Stimulated activated CD8-positive, alpha-beta memory T cell treated with anti-CD3 and anti-CD28 coated beads, Interleukin-2, amount 100 ng/mL, for 48 hours (primary cell): ENCODE measurements at places on chromosomes 12 and 14.

DNA sequence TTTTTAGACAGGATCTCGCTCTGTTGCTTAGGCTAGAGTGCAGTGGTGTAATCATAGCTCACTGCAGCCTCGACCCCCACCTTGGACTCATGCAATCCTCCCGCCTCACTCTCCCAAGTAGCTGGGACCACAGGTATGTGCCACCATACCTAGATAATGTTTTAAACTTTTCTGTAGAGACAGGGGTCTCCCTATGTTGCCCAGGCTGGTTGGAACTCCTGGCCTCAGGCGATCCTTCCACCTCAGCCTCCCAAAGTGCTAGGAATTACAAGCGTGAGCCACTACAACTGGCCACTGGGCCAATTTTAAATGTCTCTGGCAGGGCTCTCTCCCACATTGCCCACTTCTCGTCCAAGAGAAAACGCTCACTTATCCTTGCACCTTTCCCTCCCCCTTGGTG lies 66.5 kb upstream of the DACT1 start:
- no peak for DNase-seq

DNA sequence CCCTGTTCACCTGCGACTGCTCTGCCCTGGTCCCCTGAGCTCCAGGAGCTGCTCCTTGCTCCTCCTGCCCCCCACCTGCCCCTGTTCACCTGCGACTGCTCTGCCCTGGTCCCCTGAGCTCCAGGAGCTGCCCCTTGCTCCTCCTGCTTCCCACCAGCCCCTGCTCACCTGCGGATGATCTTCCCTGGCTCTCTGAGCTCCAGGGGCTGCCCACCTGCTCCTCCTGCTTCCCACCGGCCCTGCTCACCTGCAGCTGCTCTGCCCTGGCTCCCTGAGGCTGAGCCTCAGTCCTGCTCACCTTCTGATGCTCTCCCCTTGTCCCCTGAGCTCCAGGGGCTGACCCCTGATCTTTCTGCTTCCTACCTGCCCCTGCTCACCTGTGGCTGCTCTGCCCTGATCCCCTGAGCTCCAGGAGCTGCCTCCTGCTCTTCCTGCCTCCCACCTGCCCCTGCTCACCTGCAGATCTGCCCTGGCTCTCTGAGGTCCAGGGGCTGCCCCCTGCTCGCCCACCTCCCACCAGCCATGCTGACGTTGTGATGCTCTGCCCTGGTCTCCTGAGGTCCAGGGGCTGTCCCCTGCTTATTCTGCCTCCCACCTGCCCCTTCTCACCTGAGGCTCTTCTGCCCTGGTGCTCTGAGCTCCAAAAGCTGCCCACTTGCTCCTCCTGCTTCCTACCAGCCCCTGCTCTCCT lies 219.2 kb downstream of the TMEM121 start:
- DNase-seq = no peak

- DNase-seq = no peak
These were observed 565 bp downstream of the SPRYD3 start for GRCh38 chr12:53078425-53079225.

- no peak for DNase-seq
These were observed 31.1 kb downstream of the SYNE3 start for GRCh38 chr14:95485222-95485819.

DNA sequence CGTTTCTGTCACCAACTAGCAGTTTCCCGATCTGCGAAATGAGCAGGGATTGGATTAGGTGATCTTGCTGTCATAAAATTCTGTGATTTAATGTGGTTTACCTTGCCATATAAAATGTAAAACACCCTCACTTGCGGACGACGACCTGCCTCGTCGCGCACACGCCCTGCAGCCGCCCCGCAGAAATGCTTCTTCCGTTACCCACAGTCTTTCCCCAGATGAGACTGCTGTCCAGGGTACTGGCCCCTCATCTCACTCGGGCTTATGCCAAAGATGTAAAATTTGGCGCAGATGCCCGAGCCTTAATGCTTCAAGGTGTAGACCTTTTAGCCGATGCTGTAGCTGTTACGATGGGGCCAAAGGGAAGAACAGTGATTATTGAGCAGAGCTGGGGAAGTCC lies 17.7 kb upstream of the FOXJ2 start:
- no peak for DNase-seq

DNA sequence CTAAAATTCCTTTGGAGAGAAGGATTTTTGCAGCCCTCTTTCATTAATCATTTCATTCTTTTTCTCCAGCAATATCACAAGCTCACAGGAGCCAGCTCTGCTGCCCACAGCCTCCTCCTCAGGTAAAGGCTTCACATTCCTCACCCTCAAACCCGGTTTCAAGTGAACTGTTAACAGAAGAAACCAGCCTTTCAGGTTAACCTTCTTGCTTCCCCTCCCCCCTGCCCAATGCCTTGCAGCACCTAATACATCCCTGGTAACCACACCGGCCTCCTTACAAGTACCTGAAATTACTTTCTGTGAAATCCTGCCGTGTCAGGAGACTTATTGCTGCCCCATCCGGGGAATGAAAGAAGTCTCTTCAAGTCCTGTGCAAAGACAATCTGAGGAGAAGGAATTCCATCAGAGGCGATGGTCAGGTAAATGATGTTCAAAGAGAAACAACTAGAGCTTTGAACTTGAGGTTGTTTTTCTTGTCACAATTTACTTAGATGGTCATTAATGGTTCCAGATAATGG lies 111.2 kb downstream of the MYRFL start:
- no peak for DNase-seq

DNA sequence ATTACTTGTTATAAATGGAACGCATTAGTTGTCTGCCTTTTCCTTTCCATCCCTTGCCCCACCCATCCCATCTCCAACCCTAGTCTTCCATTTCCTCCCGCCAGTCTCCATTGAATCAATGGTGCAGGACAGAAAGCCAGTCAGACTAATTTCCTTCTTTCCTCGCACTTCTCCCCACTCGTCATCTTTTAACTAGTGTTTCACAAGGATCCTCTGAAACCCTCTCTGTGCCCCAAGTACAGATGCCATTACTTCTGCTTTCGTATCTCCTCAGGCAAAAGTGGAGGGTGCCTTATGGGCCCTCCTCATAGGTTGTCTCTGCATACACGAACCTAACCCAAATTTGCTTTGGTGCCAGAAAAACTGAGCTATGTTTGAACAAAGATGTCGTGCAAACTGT lies 4.2 kb downstream of the DAZAP2 start:
- no peak for DNase-seq

GRCh38 chr12:65518771-65519170 lies 240.3 kb downstream of the MSRB3 start:
- no peak for DNase-seq

DNA sequence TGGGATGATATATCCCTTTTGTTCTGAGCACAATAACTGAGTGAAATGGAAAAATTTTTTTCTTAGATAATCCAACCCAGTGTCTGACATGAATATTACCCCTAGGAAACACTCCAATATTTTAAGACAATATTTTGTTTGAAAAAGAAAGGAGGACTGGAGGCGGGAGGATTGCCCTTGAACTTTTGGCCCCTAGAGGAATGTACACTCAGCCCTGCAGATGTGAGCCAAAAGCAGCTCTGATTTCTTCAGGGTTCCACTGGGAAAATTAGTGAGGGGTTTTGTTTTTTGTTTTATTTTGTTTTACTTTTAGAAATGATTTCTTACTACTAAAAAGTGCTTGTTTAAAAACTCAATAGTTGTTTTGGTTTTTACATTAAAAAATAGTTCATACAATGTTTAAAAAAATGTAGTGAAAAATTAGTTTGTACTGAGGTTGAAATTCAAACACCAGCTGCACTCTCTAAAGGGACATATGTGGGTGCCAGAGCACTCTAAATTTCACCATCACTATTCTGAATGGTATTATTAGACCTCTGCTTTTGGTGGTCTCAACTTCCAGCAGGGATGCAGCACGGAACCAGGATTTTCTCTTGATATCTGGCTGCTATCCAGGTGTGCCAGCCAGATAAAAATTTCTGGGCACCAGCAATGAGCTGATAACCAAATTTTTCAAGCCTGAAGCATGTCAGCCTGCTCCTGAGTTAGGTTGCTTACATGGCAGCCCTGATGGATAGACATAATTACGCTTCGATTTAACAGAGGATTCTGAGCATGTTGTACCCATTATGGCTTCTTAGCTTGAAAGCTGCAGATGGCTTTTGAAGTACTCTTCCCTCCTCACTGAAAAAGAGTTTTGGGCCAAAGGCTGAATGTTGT lies 141.9 kb downstream of the ANO6 start:
- DNase-seq = no peak

DNA sequence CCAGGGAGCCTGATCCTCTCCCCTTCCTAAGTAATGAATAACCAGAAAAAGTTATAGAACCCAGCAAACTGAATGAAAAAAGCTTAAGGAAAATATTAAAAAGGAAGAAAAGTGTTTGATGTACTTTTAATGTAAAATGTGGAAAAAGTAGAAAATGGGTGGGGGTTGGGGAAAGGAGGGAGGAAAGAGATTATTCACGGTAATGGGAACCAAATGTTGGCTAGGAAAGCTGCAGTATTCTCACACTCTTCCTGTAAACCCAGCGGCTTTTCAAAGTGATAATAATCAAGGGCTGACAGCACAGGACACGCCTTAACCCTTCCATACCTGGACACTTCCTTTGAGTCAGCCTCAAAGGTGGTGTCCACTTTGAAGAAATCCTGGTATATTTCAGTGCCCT lies 139.2 kb downstream of the TGFB3 start:
- no peak for DNase-seq

GRCh38 chr14:61803755-61804154 lies 41.5 kb downstream of the SNAPC1 start:
- DNase-seq = no peak

DNA sequence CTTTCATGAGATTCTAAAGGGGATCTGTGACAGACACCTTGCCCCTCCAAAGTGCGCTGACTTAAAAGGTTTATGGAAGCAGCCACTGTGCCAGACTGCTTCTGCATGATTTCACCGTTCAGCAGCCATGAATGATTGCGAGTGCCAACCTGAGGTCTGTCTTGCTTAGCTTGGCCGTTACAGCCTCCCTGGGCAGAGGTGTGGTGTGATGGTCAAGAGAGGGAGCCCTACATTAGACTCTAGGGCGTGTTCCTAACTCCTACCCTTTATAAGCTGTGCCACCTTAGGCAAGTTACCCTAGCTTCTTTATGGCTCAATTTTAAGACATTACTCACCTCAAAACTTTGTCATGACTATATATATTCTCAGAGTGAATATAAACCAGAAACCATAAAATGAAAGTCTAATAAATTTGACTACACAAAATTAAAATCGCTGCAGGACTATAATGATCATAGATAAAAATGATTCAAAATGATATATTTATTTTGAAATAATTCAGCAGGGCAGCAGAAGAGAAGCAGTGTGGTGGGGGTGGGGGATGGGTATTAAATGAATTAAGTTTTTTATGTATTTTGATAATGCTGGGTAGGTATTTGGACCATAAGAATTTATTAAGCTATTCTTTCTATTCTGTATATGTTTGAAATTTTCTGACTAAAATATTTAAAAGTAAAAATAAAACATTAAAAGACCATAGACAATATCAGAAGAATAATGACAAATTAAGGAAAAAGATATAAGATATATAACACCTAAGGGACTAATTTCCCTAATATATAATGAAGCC lies 47.7 kb upstream of the MBIP start:
- DNase-seq = no peak

DNA sequence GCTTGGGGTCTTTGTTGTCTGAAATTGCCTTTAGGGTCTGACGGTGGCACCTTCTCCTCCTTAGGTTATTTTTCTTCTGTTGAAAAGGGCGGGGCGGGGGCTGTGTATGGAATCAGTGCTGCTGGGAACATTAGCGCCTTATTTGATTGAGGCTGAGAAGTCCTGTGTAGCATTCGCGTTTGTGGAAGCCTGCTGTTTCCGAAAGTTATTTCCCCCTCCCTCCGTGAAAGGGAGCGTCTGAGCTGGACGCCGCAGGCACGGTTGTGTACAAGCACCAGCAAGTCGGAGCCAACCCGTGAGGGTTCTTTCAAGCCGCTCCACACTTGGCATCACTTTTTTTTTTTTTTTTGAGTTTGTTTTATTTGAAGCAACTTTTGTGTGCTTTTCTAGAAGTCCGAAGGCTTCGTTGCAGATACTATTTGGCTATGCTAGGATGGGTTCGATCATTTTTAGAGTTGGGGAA lies 1.1 kb downstream of the SYNE2 start:
- DNase-seq = peak; percentile 14

DNA sequence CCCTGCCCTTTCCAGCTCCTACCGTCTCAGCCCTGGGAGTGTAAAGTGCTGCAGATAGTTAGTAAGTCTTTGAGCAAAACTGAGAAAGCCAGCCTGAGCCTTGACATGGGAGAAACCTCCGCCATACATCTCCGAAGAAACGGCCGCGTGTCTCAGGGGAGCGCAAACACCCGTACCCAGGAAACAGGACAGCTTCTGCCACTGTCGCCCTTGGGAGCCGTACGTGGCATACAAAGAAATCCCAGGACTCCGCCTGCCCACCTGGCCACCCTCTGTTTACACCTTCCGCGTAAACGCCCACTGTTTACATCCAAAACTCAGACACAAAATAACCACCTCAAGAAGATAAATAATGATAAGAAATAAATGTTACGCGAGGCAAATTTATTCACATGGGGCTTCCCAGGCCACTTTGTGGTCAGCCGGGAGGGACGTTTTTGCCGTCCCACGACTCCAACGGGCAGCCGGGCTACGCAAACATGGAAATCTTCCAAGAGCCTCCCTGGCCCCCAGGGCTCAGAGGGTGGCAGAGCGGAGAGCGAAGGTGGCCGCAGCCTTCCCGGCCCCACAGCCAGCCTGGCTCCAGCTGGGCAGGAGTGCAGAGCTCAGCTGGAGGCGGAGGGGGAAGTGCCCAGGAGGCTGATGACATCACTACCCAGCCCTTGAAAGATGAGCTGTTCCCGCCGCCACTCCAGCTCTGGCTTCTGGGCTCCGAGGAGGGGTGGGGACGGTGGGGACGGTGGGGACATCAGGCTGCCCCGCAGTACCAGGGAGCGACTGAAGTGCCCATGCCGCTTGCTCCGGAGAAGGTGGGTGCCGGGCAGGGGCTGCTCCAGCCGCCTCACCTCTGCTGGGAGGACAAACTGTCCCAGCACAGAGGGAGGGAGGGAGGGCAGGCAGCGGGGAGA lies at the start of gene BDKRB2:
BDKRB2 (plus strand) TSS at position 689 of the 908 bp plus-strand sequence. CDS start 32,269 bp downstream, outside the sequence.
- DNase-seq = no peak

- no peak for DNase-seq
These were observed 87.3 kb downstream of the TMX1 start for GRCh38 chr14:51327376-51327775.

- DNase-seq = no peak
These were observed 11.7 kb downstream of the NAV3 start for GRCh38 chr12:77842430-77842829.

DNA sequence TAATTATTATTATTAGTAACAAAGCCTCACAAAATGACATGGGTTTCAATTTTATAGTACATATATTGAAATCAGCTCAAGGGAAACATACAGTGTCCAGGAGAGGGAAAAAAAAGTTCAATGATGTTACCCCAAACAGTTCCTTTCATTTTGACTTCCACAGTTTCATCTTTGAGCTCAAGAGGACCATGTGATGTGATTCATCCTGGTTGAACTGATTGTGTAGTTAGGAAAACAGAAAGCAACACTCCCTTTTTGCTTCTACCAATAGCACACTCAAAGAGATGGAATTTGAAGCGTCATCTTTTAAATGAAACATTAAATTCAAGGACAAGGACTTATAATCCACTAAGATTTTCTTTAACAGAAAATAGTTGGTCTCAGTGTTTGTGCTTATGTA lies 461.0 kb downstream of the FOXG1 start:
- no peak for DNase-seq

GRCh38 chr12:44816446-44817017 lies 59.6 kb downstream of the NELL2 start:
- DNase-seq = no peak
